Stimulated activated CD8-positive, alpha-beta memory T cell treated with anti-CD3 and anti-CD28 coated beads, Interleukin-4, amount 100 ng/mL, for 1 hour (primary cell): ENCODE measurements at places on chromosomes 12 and 14.

GRCh38 chr14:68594737-68595380 lies 198.0 kb downstream of the ZFP36L1 start:
- no peak for DNase-seq

- no peak for DNase-seq
Observed at GRCh38 chr12:95116773-95117172, 43.4 kb upstream of the NR2C1 start.

DNA sequence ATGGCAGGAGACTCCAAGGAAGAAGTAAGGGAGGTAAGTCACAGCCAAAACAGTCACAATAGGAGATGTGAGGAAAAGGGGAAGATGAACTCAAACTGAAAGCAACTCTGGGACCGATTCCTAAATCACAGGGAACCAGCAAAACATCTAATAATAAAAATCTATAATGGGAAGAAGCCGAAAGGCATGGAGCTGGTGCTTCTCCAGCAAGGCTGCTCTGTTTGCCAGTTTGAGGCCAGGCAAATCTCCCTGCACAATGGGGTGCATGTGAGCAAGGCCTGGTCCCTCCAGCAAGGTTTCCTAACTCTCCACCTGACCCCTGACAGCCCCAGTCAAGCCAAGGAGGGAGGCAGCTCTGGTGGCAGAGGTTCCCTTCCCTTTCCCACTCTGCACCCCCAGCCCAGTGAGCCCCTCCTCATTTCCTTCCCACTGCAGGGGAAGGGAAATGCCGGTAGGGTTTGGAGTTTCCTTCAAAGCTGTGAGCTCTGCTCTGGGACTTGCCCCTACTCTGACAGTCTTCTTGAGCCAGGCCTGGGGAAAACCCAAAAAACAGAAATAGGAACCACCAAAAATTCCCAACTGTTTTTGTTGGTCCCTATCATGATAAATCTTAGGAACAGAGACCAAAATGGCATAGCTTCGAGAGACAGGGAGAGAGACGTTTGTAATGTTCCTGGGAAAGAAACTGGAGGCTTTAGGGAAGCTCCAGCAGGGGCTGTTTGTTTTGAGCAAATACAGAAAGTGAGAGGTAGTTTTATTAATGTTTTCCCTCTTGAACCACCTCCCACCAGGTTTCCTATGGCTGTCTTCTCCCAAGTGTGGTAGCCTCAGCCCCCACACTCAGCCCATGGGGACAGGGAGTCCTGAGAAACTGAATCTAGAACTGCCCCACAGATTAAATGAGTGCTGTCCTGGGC lies 34.6 kb downstream of the FMNL3 start:
- DNase-seq: no peak

DNA sequence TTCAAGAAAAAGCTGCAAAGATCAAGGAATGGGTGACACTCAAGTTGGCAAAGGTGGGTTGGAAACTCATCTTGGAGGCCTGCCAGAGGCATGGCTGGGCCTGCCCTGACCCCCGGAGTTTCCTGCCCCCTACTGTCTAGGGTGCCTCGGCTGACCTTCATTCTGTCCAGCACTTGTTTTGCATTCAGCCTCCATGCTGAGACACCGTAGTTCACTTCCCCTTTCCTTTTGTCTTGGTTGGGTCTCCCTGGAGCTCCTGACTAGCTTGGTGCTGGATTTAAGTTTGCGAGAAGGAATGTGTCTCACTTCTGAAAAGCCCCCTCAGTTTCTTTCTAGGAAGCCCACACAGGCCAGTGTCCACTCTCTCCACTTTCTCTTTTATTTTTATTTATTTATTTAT lies 26.5 kb downstream of the PLEKHH1 start:
- DNase-seq: no peak

DNA sequence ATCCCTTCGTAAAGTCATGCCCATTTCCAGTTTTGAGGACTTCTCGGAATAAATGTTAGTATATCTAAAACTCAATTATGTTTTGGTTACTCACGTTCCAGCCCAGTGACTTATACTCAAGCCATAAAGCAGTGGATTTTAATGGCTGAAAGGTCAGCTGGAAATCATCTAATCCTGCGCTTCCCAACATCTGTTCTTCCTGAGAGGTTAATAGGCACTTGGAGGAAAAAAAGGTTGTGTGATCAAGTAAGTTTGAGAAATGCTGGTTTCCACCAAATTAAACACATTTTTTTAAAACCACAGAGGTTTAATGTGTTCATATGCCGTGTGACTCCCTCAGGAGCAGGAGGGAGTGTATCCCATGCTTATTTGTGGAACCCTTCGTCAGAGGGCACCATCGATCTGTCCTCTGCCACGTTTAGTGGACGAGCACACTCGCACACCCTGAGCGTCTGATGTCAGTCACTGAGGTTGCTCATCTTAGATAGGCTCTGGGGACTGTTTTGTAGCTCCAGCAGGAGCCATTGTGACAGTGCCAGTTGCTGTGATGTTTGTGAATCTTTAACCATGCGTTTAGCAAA lies 41.4 kb downstream of the FBXL14 start:
- DNase-seq: no peak

GRCh38 chr14:22428700-22429291 lies 160.2 kb downstream of the DAD1 start:
- no peak for DNase-seq

DNA sequence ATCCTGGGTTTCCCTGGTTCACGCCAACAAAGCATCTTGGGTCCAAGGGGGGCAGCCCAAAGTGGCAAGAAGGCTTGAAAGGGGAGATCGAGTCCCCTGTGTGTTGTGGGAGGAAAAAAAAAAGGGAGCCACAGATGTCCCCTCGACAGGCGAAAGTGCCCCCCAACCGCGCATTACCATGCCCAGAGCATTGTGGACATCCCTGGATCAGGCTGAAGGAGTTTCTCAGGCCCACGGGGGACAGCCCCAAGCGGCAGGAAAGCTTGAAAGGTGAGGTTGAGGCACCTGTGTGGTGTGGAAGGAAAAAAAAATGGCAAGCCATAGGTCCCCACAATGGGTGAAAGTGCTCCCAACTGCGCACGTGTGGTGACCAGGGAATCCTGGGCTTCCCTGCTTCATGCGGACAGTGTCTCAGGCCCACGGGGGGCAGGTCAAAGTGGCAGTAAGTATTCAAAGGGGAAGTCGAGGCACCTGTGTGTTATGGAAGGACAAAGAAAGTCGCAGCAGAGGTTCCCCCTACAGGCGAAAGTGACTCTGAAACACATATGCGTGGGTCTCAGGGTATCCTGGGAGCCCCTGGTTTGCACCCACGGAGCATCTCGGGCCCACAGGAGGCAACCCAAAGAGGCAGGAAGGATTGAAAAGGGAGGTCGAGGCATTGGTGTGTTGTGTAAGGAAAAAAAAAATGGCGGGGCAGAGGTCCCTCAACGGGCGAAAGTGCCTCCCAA lies 580.1 kb downstream of the ALG10 start:
- DNase-seq: no peak

DNA sequence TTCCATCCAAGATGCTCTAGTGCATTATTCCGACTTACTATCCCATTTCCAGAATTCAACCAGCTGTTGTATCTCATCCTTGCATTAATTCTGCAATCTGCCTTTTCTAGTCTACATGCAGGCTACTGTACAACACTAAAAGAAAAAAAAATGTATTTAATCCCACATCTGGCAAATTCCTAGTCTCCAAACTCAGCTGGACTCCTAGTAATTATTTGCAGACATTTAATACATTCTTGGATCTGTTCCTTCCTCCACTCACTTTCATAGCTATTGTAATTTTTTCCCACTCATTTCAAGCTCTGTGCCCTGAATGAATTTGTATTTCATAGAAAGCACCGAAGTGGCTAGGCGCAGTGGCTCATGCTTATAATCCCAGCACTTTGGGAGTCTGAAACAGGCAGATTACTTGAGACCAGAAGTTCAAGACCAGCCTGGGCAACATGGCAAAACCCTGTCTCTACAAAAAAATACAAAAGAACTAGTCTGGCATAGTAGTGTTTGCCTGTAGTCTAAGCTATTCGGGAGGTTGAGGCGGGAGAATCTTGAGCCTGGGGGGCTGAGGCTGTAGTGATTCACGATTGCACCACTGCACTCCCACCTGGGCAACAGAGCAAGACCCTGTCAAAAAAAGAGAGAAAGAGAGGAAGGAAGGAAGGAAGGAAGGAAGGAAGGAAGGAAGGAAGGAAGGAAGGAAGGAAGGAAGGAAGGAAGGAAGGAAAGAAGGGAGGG lies 39.5 kb upstream of the YAF2 start:
- DNase-seq: no peak

DNA sequence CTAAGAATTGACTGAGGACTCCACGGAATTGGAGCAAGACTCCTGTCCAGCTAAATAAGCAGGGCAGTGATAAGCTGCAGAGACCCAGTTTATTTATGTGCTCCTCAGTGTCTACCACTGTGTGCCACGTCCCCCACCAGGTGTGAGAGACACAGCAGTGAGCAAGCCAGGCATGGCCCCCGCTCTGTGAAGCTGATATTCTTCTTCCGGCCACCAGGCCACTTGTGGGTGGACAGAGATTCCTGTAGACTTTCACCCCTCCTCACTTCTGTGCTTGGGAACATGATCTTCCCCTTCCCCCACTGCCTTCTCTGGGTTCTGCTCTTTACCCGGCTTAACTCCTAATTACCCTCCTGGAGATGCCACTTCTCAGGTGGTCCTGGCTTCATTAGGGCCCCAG lies 21.3 kb downstream of the BRAP start:
- no peak for DNase-seq

- DNase-seq: peak; percentile 11
Observed at GRCh38 chr12:130872179-130873096, 572 bp downstream of the RAN start.

- no peak for DNase-seq
Observed at GRCh38 chr14:87041290-87042020, 951.5 kb downstream of the GALC start.

DNA sequence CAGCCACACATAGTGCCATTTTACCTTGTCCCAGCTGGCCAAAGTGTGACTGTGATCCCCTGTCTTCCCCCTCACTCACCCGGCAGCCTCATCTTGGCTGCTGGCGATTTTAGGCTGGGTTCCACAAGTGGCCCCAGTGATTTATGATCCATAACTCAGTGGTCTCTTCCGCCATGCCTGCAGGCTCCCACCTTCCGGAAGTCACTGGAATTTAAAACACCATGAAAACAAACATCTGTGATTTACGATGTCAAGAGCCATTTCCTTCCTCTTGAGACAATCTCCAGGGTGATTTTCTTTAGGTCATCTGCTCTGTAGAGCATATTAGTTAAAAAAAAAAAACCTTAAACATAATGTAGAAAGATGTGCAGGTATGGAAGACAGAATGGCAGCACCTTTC lies 282.3 kb downstream of the CACNA1C start:
- DNase-seq: no peak

DNA sequence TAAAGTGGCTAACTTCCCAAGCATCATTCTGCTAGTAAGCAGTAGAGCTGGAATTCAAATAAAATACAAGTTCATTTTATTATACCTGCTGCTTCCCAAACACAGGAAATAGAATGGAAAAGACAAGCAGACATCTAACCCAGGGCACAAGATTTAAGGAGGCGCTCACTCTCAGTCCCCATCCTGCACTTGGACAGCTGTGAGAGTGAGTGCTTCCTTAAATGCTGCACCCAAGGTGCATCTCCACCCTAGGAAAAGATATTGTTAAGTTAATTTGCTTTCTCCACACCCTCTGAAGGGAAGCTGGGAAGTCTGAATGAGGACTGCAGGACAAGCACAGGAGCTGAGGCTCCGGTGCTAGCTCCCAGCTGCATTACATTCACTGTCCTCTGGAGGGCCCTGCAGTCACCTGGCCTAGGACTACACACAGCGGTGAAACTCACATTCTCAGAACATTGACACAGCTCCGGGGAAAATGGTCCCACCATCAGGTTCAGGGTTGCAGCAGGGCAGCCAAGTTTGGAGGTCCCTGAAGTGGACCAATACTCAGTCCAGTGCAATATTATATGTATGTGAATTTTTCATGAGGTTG lies 14.2 kb downstream of the HEBP1 start:
- no peak for DNase-seq

GRCh38 chr14:85853996-85854526 lies 324.1 kb downstream of the FLRT2 start:
- DNase-seq: no peak

DNA sequence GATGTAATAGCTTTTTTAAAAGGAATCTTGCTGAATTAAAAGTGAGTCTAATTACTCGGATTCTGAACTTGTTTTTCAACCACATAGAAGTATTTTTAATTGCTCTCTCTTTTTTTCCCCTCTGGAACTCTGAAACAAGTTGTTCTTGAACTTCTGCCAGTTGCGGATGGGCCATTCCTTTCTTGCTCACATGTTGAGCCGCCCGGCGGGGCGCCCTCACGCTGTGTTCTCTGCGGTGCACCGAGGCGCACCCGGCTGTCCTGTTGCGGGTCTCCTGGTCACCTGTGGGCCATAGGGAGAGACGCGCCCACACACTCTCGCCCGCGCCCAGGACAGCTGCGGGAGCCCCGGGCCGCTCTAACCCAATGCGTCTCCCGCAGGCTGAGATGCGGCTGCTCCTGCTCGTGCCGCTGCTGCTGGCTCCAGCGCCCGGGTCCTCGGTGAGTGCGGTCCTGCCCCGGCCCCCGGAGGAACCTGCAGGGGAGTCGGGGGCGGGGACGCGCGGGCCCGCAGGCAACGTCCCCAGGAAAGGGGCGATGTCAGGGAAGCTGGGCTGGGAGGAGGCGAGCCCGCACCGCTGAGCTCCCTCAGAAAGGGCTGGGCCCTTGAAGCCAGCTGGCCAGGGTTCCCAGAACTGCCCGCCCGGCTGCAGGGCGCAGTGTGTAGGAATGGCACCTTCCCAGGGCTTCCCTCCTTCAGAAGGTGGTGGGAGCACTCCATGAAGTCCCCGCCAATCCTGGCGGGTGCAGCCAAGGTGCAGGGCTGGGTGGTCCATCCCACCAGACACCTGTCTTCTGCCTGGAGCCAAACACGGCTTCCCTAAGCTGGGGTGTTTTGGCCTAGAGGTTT lies 2.3 kb downstream of the PAPLN start:
- no peak for DNase-seq

DNA sequence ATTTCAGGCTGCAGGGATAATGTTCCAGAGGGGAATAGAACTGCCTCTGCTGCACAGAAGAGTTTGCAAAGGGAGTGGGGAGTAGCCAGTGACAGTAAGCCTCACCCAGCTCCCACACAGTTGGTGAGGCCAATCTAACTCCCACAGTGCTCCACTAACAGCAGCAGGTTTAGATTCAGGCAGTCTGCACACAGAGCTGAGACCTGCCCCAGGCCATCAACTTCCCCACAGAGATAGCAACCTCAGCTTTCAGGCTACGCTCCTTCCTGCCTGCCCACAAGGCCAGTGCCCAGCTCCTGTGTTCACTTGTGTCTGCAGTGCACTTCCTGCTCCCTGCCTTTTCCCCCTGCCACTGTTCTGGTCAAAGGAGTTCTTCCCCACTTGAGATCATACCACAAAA lies 107.5 kb downstream of the TBC1D30 start:
- no peak for DNase-seq

- no peak for DNase-seq
Observed at GRCh38 chr12:76152181-76152807, 67.8 kb upstream of the NAP1L1 start.
